ENCODE measurements at places on chromosomes 6 and 20. TPM values are rescaled to one million over a fixed set of nuclear protein-coding genes. Genes with fewer than 3 reads are reported as not detected.

Gene C6orf58
- total RNA-seq = not detected

Gene NKAPL
- 0.36 TPM for total RNA-seq

Gene RBL1
- total RNA-seq = 5.8 TPM

Gene NMBR
- total RNA-seq = not detected

Gene E2F1
- 5.2 TPM for total RNA-seq

Gene BPI
- total RNA-seq = not detected

Gene RNF5
- total RNA-seq = 25.1 TPM

Gene SNX9
- total RNA-seq = 39.5 TPM

Gene PAK5
- total RNA-seq = not detected

Gene SLC22A7
- total RNA-seq = not detected

Gene BNIP5
- total RNA-seq = not detected

Gene HIVEP2
- 13.9 TPM for total RNA-seq

Gene HDGFL1
- total RNA-seq = not detected

Gene DPPA5
- total RNA-seq = not detected

Gene PERP
- 12.8 TPM for total RNA-seq

Gene CLVS2
- total RNA-seq = not detected

Gene PRR18
- not detected for total RNA-seq

Gene PPIL6
- 3.1 TPM for total RNA-seq

Gene SNAI1
- total RNA-seq = 19.7 TPM

Measured in cardiac atrium fibroblast (primary cell).